Retina (tissue), 1 donor: ENCODE measurements at places on chromosomes 1 and 21.

DNA sequence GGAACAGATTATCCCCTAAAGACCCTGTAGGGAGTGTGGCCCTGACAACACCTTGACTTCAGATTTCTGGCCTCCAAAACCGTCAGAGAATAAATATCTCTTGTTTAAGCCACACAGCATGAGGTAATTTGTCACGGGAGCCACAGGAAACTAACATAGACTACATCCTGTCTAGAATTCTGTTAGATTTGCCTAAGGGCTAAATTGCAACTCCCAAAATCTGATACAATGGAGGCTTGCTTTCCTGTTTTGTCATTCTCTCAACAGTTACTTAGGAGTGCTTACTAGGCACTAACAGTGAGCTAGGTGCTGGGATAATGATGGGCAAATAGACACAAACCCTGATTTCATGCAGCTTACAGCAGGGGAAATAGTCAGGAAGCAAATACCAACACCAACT lies 141.6 kb downstream of the MIS18A start:
- DNase-seq, result no peak

DNA sequence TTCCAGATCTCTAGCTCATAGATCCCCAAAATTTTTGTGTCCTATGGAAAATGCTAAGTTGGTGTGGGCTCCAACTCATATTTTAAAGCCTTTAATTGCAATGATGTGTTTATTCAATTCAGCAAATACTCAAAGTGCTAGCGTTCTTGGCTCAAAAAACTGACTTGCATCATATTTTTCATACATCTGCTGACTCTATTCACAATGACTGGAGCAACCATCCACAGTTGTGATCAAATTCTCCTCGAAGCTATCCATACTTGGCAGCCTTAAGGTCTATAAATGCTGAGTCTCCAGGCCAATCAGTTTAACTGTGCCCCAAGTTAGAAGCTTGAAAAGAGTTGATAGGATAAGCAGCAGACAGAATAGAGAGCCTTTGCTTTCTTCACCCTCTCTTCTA lies 2.9 kb upstream of the ATP1A1 start:
- DNase-seq, result no peak

DNA sequence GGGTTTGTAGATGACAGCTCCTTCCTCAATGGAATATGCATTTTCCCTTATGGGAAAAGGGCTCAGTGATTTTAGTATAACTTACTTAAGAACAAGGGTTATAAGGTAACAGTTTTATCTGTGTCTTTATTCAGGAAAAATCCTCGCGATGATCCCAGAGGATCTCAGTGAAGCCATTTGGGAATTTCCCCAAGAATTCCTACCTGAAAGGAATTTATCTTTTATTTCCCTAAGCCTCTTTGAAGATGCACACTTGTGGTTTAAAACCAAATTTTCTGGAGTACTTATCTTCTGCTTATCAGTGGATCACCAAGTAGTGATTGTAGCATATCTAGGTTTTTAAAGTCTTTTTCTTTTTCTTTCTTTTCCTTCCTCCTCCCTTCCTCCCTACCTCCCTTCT lies 58.8 kb downstream of the AK4 start:
- DNase-seq, result no peak

DNA sequence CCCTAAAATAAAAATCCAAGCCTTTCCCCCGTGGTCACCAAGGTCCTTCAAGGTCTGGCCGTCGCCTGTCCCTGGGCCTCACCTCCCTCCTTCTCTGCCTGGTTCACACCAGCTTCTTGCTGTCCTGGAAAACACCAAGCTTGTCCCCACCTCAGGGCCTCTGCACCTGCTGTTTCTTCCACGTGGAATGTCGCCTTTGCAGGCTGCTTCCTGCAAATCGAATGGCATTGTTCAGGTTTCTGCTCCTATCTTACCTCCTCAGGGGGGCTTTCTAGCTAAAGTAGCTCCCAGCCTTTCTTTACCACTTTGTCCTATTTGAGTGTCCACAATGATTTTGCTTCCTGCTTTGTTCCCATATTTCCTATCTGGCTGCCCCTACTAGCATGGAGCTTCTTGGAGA lies 3.3 kb upstream of the CASZ1 start:
- DNase-seq, result no peak

GRCh38 chr1:159873530-159874143 lies 11.2 kb upstream of the VSIG8 start:
- no peak for DNase-seq

DNA sequence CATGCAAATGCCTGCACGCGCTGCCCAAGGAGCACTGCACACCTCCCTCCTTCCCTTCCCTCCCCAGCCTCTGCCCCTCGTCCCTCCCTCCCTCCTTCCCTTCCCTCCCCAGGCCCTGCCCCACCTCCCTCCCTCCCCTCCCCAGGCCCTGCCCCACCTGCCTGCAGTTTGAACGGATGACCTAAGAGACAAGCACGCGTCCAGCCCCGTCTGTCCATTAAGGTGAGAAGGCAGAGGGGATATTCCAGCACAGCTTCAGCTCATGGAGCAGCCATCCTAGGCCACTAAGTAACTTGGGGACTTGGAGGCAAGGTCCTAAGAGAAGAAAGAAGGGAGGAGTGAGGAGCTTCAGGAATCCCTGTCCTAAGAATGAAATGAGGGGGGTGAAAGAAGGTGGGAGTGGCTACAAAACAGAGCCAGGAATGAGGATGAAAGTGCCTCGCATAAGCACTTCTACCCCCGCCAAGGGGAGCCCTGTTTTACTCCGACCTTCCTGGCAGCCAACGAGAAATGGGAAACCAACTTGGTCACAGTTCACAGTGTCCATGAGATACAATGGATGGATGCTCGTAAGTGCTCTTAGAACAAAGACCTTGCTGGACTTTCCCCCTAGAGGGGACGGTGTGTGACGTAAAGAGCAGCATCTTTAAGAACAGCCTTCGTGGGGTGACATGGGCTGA lies 21.3 kb upstream of the EFHD2 start:
- no peak for DNase-seq

- no peak for DNase-seq
These were observed 124.1 kb downstream of the DISP1 start for GRCh38 chr1:222938986-222939385.

DNA sequence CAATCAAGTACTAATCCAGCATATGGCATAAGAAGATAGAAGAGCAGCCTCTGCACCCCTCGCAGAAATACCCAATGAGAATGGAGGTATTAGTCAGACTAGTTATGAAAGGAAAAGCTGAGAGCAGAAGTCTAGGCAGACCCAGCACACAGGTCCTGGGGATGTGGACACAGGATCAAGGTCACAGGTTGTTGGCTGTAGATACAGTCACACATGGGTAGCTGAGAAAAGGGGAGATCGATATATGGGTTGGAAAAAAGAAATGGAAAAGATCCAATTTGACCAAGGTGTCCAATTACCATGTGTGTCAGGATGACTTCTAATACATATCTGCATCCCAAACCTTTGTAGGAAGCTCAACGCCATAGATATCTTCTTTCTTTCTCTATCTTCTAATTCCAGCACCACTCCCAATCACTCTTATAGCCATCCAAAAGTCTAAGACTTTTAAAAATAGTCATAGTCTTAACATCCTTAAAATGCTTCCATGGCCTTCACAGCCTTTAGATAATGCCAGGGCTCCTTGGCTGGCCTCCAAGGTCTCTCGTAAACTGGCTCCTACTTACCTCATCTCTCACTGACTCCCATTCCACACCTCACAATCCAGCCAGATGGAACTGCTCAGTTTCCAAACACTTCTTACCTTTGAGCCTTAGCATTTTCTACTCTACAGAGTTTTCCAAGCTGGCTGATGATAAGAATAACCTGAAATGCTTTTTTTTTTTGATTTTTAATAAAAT lies 8.3 kb upstream of the ZC3H11B start:
- no peak for DNase-seq

DNA sequence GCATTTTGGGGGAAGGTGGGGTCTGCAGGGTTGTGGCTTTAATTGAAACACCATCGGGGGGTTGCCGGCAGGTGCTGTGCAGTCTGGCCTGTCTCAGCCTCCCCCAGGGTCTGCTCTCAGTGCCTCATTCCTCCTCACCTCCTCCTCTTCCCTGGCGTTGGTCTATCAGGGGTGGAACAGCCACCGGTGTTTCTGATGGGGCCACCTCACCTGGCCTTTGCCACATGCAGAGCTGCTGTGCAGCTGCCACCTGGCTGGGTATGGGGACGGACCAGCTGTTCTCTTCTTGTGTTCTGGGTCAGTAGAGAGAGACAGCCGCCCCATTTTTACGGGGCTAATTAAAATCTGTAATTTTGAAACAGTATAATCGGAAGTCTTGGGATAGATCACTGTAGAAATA lies 53.9 kb downstream of the SPSB1 start:
- no peak for DNase-seq

GRCh38 chr1:9629445-9630201 lies 21.9 kb upstream of the PIK3CD start:
- no peak for DNase-seq

DNA sequence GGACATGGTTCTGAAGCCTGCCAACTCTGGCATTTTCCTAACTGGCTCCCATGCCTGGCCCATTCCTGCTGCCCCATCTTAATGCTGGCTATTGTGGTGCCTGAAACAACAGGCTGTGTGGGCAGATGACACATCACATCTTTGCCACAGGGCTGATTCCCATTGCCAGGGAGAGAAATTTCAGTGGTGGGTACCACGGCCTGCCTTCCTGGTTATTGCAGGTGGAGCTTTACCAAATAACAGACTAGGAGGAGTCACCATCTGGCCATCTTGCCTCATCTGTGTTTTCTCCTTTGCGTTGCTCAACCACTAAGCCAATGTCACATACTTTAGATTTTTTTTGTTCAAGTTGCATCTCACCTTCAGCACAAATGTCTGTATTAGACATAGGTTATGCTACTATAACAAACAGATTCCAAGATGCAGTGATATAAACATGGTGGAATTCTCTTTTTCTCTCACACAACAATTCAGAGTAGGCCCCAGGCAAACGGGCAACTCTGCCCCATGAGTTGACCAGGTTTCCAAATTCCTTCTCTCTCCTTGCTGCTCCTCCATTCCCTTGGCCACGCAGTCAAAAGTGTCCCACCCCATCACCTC lies 14.1 kb downstream of the CDA start:
- no peak for DNase-seq

- DNase-seq, result no peak
These were observed 23.9 kb downstream of the NAV1 start for GRCh38 chr1:201562659-201563405.

DNA sequence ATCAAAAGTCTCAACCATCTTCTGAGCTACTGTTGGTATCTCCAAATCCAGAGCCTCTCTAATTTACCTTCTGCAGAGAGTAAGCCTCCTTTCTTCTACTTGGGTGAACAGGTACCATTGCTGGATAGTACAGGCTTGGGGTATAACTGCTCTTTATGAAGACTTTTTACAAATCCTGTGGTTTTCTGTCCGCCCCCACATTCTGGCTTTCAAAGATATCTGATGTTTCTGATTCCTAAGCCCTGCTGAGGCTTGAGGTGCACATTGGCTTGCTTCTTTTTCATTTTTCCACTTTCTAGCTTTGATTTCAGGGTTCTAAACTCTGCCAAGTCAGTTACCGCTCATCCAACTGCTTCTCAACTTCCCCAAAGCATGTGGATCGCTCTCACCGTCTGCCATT lies 37.1 kb downstream of the TENT5C start:
- DNase-seq, result no peak

- no peak for DNase-seq
These were observed 14.4 kb upstream of the BCL10 start for GRCh38 chr1:85290826-85291225.

- peak; percentile 11 for DNase-seq
These were observed 1.7 kb upstream of the ADAR start for GRCh38 chr1:154609398-154610380.

GRCh38 chr1:66374148-66374547 lies 159.8 kb upstream of the SGIP1 start:
- DNase-seq, result no peak

DNA sequence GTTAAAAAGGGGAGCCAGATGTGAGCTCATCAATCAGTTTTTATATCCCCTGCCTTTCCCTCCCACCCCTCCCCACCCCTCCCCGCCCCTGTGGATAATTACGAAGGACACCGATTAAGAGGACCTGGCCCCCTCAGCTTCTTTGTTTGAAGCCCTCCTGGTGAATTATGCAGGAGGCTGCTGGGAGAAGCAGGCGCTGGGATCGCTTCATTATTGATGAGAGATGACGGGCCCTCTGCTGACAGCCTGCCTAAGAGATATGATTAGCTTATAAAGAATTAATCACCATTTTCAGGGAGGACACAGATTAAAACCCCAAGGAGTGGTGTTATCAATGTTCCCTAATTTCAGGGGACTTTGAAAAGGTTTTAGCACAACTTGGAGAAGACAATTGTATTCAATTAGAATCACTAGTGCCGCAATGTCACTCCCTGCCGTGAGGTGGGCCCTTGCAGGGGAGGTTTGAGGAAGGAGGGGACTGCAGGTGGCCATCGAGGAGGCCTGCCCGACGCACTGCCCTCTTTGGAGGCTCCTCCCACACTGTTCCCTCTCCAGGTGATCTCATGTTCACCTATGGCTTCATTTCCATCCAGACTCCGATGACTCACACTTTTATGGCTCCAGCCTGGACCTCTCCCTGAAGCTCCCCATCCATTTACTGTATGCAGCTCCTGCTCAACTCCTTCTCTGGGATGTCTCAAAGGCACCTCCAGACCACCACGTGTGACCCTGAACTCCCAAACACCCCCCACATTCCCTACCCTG lies 67.0 kb upstream of the KLHDC7A start:
- peak; percentile 56 for DNase-seq

DNA sequence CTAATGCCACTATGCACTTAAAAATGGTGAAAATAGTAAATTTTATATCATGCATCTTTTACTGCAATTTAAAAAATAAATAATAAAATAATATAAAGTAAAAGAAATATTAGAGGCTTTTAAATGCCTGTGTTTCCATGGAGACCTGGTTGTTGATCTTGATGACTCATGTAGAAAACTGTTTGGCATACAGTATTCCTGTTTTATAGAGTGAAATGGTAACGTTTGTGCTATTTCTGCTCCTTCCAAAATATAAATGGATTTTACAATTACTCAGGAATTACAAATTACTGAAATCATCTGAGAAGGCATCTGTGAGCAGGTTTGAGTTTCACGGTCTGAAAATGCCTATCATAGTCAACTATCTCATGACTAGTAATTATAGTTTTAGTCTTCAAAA lies 98.4 kb upstream of the USP25 start:
- DNase-seq, result no peak

DNA sequence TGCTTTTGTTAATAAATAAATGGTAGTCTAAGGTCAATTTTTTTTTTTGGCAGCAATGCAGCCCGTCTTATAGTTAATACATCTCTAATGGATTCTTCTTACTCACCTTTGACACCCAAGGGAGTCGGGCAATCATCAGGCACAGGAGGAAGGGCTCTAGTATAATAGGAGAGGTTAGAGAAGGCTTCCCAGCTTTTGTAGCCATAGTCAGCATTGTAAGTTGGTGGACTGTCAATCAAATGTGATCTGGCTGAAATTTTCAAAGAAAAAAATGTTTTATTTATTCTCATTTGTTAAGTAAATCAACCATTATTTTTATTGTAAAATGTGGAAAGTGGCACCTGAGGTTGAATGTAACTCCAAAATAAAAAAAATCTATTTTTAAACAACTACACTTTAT lies 2.1 kb downstream of the PTGS2 start:
- DNase-seq, result no peak
